CD4-positive, alpha-beta T cell treated with Interleukin-4 for 1 hour (primary cell): ENCODE measurements at places on chromosomes 7 and 10.

- no peak for DNase-seq
Measured at GRCh38 chr10:58518775-58519174, 6.1 kb downstream of the BICC1 start.

- DNase-seq = no peak
Measured at GRCh38 chr7:130899071-130899560, 165.1 kb upstream of the KLF14 start.

- no peak for DNase-seq
Measured at GRCh38 chr10:126094537-126094936, 198.2 kb downstream of the FANK1 start.

DNA sequence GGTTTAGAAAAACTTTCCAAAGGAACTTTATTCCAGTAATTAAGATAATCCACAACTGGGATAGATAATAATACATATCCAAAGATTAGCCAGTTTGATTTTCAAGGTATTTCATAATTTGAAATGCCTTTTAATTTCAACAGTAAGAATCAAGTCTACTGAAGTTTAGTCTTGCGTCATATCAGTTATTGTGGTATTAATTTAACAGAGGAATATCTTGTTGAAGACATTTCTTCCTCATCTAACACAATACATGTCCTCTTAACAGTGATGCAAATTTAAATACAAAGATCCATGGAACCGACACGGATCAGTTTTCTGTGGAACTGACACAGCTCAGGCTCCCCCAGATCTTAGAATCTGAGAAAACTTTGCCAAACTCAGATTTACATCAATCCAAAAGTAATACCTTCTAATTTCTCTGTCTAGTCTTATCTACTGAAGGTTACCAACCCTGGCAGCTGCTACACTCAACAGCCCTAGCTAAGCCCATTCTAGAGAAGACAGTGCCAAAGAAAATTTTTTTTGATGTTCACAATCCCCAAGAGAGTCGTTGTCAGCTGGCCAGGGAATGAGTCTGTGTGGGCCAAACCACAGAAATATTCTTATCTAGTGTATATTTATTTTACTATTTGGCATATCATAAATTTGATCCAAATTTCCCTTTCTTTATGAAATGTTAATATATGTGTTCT, 365.2 kb upstream of the MEOX2 start:
- no peak for DNase-seq

- no peak for DNase-seq
Measured at GRCh38 chr7:99030951-99031350, 113.0 kb downstream of the SMURF1 start.

GRCh38 chr7:151699928-151700319, 177.0 kb downstream of the PRKAG2 start:
- DNase-seq = no peak

DNA sequence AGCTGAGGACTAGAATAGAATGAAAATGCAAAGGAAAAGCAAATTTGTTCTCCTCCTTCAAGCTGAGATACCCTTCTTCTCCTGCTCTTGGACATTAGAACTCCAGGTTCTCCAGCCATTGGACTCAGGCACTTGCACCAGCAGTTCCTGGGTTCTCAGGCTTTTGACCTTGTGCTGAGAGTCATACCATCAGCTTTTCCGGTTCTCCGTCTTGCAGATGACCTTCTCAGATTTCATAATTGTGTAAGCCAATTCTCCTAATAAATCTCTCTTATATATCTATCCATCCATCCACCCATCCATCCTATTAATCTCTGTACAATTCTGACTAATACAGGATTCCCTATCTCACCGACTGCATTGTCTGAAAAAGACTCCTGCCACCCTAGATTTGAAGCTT, 108.3 kb downstream of the AHR start:
- no peak for DNase-seq

GRCh38 chr7:150744041-150744656, 6.9 kb downstream of the GIMAP5 start:
- DNase-seq = no peak

DNA sequence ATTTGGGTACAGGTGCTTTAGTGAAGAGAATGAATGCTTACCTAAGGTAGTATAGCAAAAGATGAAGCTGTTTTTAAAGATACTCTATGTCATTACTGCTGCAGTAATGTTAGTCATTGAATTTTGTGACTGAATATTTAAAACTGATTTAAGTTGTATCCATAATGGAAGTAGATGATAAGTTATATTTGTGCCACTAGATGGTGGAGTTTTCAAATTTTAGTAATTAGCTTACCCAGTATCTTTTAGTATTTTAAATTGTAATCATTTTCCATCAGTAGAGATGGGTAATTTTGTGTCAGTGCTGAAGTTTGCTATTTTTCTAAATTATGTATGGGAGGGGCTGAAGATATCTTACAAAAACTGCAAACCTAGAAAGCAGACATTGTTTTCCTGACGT, 25.2 kb downstream of the HBP1 start:
- no peak for DNase-seq

DNA sequence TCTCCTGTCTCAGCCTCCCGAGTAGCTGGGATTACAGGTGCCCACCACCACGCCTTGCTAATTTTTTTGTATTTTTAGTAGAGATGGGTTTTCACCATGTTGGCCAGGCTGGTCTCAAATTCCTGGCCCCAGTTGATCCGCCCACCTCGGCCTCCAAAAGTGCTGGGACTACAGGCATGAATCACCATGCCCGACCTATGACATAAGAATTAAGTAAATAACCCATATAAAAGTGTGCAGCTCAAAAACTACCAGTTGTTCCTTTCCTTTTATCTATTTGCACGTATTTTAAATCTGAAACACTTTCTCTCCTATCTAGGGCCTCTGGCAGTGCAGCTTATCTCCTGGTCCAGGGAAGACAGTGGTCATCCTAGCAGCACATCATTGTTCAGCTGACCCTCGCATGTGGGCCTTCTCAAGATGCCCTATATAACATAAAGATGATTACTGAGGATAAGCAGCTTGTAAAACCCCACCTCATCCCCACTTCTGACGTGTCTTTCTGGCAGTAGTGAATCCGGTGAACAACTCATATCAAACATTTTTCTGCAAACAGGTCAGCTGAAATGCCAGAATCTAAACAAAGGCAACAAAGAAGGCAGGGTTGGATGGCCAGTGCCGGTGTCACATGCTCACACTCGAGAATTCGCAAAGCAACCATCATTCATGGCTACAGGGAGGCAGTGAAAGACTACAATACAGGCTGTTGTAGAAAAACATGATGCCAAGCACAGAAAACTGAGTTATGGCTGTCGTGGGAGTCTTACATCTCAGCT, 36.0 kb upstream of the KCNIP2 start:
- DNase-seq = no peak

DNA sequence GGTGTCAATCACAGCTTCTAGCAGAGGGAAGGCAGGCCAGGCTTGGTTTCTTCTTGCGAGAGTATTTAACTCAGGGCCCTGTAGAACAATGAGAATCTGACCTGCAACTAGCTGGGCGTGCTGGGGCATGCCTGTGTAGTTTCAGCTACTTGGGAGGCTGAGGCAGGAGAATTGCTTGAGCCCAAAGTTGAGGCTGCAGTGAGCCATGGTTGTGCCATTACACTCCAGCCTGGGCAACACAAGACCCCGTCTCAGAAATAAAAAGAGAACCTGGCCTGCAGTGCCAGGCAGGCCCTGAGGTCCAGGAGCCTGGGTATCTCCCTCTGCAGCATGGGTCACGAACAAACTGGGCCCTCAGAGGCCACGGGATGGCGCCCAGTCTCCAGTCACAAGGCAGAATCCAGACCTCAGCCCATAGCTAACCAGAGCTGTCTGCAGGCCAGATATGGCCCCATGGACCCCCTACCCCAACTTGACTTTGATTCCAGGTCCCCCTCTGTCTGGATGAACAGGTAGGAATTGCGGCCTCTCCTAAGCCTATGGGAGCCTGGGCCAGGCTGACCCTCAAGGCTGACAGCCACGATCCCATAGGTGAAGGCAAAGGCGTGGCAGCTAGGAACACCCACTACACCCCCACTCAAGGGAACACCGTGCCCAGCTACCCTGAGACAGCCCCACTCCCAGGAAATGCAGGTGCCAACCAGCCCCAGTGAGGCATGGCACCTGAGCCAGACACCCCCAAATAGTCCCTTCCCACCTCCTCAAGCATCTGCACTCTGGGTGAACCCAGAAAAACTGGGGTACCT, 102.7 kb upstream of the TNRC18 start:
- peak; percentile 34 for DNase-seq

- no peak for DNase-seq
Measured at GRCh38 chr10:33157103-33157502, 177.4 kb downstream of the NRP1 start.

DNA sequence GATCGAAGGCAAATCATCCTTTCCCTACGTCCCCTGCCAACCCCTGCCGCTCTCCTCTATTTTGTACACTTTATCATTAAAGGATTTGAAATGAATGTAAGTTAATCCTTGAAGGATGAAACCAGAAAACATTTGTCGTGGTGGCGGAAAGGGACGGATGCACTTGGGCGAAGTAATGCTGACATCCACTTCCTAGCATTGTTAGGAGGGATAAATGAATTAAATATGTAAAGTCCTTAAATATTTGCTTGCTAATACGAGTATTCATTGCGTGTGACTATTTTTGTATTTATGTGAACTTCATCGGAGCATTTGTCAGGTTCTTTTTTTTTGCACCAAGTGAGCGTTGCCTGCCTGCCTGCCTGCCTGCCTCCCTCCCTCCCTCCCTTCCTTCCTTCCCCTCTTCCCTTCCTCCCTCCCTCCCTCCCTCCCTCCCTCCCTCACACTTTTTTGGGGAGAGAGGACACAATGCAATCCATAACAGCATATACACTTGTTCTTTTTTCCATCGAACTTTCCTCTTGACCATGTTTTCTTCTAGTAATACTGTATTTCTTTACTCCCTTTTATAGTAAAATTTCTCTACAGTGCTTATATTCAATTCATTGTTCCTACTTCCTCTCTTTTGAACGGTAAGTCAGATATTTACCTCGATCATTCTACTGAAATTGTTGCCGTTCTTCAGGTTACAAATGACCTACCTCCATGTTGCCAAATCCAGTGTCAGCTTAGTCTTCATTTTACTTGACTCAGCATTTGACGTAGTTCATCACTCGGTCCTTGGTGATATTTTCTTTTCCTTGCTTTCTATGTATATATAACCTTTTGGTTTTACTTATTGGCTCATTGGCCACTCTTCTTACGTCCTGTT, 831 bp downstream of the CCDC7 start:
- DNase-seq = peak; percentile 17

DNA sequence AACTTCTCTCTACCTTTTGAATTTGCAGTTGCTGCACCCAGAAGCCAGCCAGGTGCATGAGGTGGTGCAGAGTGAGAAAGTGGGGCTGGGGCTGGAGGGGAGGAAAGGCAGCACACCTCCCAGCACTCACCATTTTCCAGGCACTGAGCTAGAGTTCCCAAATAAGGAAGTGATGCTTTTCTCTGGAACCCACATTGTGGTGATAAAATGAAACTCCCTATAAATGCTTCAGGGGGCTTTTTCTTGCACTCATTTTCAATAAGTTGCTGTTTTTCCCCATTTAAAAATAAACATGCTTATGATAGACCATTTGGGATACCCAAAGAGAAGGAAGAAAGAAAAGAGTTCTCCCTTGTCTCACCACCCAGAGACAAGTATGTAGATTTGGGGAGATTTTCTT, 42.8 kb upstream of the TNS3 start:
- DNase-seq = no peak

DNA sequence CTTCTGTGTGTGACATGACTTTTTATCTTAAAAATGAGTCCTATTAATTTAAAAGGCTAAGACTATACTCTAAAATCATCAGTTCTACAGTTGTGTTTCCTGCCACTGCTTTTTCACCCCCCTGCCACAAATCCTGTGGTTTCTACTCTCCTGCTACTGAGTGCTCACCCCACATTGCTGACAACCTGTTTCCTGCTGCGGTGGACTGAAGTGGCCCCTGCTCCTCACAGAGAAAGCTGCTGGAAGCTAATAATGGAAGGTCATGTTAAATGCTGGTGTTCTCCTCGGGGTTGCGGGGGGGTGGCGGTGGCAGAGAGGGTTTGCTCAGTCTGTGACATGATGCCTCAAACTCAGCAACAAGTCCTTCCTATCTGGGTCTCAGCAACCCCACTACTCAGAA, 113.2 kb upstream of the INHBA start:
- DNase-seq = peak; percentile 20

DNA sequence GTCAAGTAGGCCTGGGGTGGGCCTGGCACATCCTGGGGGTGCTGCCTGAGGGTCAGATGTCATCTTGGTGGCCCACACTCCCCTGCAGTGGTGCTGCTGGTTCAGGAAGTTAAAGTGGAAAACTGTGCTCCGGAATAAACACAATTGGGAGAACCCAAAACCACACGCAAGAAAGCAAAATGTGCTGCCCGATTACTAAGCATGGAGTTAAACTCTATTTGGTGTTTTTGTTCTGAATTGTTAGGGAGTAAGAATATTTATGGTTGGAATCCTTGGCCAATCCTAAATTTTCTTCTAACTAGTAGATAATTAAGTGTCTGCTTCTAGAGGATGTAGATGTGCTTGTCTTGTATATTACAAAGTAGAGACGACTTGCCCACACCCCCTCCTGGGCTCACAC, 131.4 kb downstream of the MGMT start:
- DNase-seq = no peak
